Inflammatory macrophage (primary cell): ENCODE measurements at places on chromosomes 2 and 18.

DNA sequence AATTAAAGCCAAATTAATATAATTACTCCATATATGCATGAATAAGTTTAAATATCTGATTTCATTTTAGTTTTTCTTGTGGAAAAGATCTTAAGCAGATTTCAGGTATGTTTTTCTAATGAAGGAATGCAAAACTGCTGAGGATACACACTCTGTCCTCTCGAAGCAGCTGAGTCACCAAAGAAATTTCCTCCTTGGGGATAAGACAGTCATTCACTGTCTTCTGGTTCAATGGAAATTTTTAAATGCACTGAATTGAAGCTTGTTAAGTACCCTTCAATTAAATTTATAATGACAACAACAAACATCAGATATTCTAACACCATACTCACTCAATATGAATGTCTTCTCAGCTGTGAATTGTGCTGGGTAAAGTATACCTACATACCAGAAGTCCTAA is 101.5 kb upstream of the DNER start:
- no peak for DNase-seq

GRCh38 chr18:6220129-6220528 is 194.6 kb downstream of the L3MBTL4 start:
- DNase-seq: no peak

DNA sequence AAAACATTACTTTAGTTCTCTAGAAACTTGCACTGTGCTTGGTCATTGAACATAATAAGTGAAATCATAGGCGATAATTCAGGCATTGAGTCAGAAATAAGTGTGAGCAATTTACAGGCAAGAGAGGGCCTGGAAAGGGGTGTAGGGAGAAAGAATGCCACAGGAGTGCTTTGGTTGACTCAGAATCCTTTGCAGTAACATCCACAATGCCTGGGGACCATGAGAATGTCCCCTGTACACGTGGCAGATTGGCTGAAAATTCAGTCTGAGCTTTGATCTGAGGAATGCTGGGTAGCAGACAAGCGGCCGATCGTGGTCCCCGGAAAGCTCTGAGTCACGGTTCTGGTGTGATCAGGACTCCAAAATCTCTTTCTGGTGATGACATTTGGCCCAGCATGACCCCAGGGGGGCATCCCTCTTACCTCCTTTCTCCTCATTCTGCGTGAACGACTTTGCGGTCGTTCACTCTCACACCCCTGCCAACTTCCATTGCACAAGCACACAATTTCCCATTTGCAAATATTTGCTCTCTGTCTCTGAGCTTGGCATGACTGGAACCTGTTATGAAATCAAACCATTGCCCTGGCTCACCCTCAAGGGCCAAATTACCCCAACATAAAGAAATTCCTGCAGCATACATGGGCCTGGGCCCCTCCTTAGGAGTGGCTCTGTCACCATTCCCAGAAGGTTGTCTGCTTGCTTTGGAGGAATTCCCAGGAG is 305.0 kb upstream of the EPAS1 start:
- peak; percentile 10 for DNase-seq

DNA sequence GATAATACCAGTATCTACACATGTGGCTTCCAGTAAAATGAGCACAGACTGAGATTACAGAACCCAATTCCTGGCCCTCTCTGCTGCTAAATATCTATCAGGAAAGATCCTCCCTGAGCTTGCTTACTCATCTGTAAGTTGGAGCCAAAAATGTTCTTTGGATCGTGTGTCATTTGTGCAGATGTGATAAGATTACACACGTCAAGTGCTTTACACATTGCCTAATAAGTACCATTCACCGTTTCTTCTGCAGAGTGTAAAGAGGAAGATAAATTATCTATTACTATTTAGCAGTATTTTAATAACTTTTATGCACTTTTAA is 23.2 kb upstream of the SLC20A1 start:
- peak; percentile 49 for DNase-seq

- DNase-seq: no peak
Measured at GRCh38 chr18:11884396-11885030, 23.6 kb downstream of the MPPE1 start.
